ENCODE measurements at places on chromosomes 5 and 9.

DNA sequence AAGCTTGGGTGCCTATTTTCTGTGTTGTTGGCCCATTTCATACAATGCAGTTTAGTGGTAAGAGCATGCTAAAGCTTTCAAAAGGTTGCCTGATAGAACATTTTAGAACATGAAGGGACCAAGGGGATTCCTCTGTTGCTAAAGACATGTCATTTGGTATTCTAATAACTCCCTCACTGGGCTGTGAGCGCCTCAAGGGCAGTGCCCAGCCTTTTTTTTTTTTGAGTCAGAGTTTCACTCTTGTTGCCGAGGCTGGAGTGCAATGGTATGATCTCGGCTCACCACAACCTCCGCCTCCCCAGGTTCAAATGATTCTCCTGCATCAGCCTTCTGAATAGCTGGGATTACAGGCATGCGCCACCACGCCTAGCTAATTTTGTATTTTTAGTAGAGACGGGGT is 77.1 kb downstream of the PCSK5 start:
- DNase-seq = no peak

DNA sequence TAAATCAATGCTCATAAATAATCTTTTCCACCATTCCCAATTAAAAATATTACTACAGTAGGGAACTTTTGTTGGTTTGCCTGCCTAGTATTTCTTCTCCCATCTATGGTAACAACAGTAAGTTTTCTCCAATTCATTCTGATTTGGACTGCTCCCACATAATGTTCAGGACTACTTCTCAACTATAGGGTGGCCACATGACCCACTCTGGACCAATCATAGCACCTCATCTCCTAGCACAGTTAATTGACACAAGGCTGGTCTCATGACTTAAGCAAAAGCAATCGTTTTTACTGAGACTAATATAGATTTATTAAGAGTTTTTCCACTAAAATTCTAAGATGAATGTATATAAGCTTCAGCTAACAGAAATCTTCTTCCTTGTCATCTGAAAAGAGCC is 28.7 kb upstream of the SLCO6A1 start:
- no peak for DNase-seq

GRCh38 chr5:88195636-88196035 is 73.0 kb downstream of the TMEM161B start:
- no peak for DNase-seq

DNA sequence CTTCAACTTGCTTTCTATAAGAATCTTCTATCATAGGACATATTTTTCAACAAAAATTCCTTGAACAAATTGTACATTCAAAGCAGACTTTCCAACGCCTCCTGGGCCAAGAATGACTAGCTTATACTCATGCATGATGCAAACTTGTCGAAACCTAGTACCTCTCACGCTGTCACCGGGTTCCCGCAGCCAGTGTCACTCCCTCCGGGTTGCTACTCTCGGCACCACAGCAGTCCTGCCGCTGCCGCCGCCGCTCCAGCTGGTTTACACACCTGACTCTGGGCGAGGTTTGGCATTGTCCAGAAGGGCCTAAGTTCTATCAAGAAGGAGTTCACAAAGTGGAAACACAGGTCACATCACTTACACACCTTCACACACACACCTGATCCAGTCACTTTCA is 244.4 kb downstream of the ADAMTSL1 start:
- no peak for DNase-seq

DNA sequence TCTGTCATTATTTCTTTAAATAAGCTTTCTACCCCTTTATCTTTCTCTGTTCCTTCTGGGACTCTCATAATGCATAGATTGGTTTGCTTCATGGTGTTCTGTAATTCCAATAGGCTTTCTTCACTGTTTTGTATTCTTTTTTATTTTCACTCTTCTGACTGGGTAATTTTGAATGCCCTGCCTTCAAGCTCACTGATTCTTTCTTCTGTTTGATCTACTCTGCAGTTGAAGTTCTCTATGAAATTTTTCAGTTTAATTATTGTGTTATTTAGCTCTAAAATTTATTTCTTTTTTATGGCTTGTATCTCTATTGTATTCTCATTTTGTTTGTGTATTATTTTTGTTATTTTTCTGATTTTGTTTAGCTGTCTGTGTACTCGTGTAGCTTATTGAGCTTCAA is 89.3 kb upstream of the SLCO4C1 start:
- DNase-seq = no peak

DNA sequence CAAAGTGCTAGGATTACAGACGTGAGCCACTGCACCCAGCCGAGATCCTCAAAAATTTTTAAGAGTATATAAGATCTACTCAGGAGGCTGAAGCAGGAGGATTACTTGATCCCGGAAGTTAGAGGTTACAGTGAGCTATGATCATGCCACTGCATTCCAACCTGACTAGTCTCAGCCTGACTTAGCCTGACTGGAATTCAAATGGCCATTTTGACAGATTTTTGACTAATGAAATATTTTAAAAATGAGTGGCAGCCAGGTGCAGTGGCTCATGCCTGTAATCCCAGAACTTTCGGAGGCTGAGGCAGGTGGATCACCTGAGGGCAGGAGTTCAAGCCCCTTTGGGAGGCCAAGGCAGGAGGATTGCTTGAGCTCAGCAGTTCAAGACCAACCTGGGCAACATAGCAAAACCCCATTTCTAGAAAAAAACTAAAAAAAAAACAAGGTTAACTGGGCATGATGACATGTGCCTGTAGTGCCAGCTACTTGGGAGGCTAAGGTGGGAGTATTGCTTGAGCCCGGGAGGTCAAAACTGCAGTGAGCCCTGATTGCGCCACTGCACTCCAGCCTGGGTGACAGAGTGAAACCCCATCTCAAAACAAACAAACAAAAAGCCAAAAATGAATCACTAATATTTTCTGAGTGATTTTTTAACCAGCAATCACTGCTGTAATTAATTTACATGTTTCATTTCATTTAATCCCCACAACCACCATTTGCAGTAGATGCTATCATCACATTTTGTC is 16.6 kb downstream of the ATOX1 start:
- DNase-seq = no peak

DNA sequence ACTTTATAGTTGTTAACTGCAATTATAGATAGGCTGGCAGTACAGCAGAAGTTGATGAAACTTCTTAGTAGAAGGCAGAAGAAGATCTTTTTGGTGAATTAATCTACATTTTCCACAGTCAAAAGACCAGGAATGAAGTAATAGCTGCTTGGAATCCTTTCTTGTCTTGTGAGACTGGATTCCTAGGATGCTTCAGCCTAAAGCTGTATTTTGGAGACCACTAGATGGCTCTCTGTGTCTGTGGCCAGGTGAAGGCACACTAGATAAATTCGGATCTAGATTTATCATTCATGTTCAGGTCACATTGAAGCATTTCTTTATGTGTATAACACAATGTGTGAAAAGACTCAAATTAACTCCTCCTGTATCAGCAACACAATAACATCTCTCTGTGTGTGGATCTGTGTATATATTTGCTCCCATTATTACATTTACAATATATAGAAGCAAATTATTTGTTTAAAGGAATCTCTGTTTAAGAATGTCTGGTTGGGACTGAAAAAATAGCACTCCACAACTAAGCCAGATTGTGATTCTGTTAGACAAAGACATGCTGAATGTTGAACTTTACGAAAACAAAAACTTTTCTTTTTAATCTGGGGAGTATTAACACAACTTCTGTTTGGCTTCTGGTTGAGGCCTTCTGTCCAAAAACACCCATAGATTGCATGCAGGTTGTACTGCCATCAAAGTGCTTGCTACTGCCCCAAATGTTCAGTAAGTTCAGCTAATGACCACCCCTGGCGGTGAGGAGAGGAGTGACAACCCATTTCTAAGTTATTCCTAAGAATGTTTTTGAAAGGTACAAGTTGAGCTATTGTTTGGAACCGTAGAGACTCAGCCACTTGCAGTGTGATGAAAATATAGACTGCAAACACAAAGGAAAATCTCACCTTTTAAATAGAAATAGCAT is 10.6 kb downstream of the GRIN3A start:
- no peak for DNase-seq

- DNase-seq = no peak
These were observed 389.4 kb downstream of the TRIM36 start for GRCh38 chr5:114780290-114780689.

- no peak for DNase-seq
These were observed 74.1 kb upstream of the PIK3R1 start for GRCh38 chr5:68141494-68141893.

- DNase-seq = no peak
These were observed 20.7 kb downstream of the MAPK9 start for GRCh38 chr5:180271221-180271620.

- no peak for DNase-seq
These were observed 5.1 kb downstream of the GRK6 start for GRCh38 chr5:177431317-177432142.

DNA sequence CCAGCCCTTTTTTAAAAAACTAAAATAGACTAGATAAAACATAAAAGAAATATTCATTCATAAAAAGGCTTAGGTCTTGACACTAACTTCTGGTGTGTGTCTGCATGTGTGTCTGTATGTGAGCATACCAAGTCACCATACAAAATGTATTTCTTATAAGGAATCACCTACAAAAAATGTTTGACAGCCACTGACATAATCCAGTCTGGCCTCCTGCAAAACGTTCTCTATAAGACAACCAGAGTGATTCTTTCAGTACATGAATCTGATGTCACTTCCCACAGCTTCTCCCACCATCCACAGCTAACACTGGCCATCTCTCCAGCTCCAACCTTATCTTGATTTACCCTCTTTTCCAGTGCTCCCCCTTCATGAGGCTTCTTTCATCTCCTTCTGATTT is 192.3 kb downstream of the TLE1 start:
- no peak for DNase-seq
